ENCODE measurements at places on chromosomes 13 and 19.

GRCh38 chr19:54207983-54208783, 7.5 kb downstream of the RPS9 start:
- DNase-seq = no peak

DNA sequence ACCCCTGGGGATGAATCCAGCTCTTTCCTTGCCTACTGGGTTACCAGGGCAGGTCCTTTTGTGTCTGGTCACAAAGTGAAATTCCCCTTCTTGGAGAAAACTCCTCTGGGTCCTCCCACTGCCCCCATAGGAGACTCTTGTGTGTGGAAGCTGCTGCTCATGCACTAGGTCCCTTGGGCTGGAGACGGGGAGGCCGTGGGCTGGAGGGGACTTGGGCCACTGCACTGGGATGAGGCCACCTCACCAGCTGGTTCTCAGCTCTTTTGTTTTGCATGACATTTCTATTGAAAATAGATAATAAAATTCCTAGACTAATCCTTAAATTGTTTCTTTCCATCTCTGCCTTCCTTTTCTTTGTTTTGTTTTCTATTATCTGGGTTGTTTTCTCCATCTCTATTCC, 62.4 kb downstream of the TEX29 start:
- DNase-seq = no peak

DNA sequence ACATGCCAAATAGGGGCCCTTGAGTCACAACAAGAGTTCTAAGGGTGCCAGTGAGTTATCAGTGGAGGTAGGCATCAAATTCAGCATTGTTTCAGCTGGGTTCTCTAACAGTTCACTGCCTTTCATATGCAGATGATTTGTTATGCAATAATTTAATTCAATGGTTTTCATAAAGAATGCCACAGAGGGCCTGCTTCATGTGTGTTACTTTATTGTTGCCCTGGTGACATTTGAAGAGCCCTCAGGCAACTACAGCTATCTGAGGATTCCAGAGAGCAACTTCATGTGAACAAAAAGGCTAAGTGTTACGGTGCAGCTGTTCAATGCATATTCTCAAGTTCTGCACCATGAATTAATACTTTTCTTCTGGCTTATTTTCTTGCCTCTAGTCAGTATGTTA, 43.1 kb upstream of the STARD13 start:
- DNase-seq = no peak

DNA sequence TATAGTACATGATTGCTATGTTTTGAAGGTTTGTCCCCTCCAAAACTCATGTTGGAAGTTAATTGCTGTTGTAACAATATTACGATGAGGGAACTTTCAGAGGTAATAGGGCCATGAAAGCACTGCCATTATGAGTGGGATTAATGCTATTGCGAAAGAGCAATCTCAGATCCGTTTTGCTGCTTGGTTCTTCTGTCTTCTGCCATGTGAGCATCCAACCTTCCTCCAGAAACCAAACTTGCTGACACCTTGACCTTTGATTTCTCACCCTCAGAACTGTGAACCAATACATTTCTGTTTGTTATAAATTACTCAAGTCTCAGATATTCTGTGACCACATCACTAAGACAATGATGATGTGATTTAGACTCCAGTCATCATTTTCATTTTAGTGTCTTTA, 2590.9 kb downstream of the PCDH9 start:
- no peak for DNase-seq

- DNase-seq = no peak
These were observed 156.3 kb downstream of the DCT start for GRCh38 chr13:94322925-94323763.

DNA sequence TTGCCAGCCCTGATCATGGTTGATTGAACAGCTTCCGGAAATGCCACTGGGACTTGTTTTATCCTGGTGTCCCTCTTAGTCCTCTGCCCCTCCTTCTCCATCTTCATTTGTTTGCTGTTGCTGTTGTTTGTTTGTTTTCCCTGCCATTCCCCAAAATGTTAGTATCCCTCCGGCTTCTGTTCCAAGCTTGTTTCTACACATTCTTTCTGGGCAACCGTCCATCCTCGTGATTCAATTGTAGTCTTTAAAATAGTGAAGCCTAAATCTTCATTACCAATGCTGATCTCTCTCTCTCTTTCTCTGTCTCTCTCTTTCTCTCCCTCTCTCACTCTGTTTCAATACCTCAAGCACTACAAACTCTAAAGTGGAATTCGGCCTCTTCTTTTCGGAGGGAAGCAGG, 649.3 kb upstream of the ARGLU1 start:
- no peak for DNase-seq

GRCh38 chr19:54081032-54081431, at the start of gene TARM1:
TARM1 (minus strand) TSS chr19:54081365; CDS start chr19:54081340, 25 bp downstream.
- DNase-seq = no peak

Measured in stimulated activated CD8-positive, alpha-beta memory T cell treated with anti-CD3 and anti-CD28 coated beads, Interleukin-12 subunit alpha, Interleukin-12 subunit beta, amount 100 ng/mL, for 4 hours (primary cell).